Activated CD4-positive, alpha-beta T cell treated with anti-CD3 and anti-CD28 coated beads, Interleukin-2, amount 50 U/mL, for 24 hours (primary cell): ENCODE measurements at places on chromosomes 5 and 9.

DNA sequence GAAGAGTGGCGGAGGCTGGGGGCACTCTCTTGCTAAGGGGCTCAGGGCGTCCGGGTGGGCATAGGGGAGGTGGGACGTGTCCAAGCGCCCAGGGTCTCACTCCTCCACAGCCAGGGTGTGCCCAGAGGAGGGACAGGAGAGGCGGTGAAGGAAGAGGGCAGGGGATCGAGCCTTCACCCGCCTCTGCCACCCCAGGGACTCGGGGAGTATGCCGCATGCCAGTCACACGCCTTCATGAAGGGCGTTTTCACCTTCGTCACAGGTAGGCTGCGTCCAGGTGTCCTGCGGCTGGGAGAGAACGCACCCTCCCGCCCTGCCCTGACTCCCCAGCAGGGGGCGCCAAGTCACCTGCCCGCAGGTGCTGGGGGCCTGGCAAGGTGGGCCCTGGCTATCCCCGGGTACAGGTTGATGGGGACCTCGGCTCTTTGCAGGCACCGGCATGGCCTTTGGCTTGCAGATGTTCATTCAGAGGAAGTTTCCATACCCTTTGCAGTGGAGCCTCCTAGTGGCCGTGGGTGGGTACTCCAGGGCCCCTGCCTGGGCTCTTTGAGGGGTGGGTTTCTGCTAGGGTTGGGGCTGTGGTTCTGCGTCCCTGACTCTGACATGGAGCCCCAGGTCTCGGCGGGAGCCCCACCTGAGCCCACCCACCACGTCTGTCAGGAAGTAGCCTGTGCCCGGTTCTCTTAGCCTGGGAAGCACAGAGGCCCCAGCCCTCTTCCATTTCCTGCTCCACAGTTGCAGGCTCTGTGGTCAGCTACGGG is 552 bp downstream of the TMEM141 start:
- peak; percentile 51 for DNase-seq

- DNase-seq = no peak
These were observed 202.7 kb downstream of the ATP10B start for GRCh38 chr5:160649304-160649703.

GRCh38 chr9:23695572-23695971 is 130.5 kb downstream of the ELAVL2 start:
- DNase-seq = no peak

DNA sequence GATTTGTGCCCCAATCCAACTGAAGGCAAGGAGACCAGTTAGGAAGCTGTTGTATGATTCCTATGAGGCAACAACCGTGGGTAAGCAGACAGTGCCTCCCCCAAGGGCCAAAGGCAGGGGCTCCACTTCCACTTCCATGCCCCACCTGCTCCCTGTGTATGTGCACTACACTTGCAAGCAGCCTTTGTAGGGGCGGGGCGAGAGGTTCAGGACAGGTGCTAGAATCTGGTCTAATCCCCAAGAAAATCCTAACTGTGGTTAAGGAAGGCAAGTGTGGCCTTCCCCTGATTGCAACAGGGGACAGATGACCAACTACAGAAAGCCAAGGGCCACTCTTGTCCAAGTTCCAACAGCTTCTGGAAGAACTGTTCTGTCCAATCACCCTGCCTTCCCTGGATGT is 41.7 kb downstream of the B4GALT1 start:
- DNase-seq = no peak

GRCh38 chr5:3218916-3219650 is 376.5 kb upstream of the IRX1 start:
- no peak for DNase-seq

GRCh38 chr9:27633764-27634163 is 60.5 kb upstream of the C9orf72 start:
- no peak for DNase-seq

DNA sequence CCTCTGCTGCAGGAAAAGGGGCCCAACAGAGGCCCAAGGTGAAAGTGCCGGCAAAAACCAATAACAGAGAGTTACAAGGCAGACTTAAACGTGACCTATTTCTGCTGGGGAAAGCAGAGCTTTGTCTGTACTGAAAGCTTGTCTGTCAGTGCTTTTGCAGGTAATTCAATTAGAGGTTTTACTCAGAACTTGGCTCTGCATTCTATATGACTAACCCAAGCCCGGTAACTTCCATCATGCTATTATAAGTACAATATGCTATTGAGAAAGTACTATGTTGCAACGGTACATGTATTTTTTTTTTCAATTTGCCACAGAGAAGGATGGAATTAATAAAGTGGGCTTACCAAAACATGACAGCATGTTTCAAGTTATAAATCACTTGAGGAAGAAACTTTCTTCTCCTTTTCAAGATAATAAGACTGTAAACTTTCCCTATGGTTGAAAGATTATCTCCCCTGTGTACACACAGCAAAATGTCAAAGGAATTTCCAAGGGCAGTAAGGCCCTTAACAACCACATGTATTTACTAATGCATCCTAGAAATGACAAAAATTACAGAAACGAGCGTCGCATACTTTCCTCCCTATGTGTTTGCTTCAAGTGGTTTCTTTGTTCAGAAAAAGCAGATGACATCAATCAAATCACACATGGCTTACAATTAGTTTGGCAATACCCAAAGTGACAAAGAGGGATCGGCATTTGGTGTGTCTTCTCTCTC is 282.4 kb downstream of the EFNA5 start:
- DNase-seq = no peak

GRCh38 chr5:176621661-176622079 is 8.7 kb downstream of the SNCB start:
- DNase-seq = no peak

GRCh38 chr9:75903785-75904360 is 13.4 kb downstream of the PCSK5 start:
- DNase-seq = no peak

- no peak for DNase-seq
These were observed 564.7 kb downstream of the PDE4D start for GRCh38 chr5:59328709-59329296.

GRCh38 chr9:20219437-20219836 is 402.9 kb downstream of the MLLT3 start:
- DNase-seq = no peak

GRCh38 chr5:12013351-12013750 is 109.1 kb upstream of the CTNND2 start:
- DNase-seq = no peak

- no peak for DNase-seq
These were observed 216.9 kb upstream of the ZNF608 start for GRCh38 chr5:124963236-124963919.

DNA sequence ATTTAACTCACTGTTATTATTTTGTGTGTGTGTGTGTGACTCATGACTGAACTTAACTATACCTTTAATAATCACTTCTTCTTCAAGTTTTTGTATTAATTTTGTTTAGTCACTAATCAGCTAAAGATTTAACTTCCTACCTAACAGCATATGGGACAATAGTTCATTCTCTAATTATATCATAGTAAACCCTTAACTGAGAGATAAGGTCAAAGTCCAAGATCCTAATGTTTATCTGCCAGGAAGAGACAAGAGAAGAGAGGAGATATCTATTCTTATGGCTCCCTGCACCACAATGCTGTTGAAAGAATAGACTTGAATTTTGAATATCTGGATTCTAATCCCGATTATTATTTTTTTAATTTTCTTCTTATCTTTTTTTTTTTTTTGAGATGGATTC is 28.1 kb downstream of the FREM1 start:
- no peak for DNase-seq

GRCh38 chr5:33242277-33242676 is 198.5 kb upstream of the TARS1 start:
- DNase-seq = no peak

- DNase-seq = no peak
These were observed 12.7 kb upstream of the PRELID2 start for GRCh38 chr5:145847499-145848497.

GRCh38 chr9:89885156-89885555 is 280.3 kb downstream of the GADD45G start:
- DNase-seq = no peak

DNA sequence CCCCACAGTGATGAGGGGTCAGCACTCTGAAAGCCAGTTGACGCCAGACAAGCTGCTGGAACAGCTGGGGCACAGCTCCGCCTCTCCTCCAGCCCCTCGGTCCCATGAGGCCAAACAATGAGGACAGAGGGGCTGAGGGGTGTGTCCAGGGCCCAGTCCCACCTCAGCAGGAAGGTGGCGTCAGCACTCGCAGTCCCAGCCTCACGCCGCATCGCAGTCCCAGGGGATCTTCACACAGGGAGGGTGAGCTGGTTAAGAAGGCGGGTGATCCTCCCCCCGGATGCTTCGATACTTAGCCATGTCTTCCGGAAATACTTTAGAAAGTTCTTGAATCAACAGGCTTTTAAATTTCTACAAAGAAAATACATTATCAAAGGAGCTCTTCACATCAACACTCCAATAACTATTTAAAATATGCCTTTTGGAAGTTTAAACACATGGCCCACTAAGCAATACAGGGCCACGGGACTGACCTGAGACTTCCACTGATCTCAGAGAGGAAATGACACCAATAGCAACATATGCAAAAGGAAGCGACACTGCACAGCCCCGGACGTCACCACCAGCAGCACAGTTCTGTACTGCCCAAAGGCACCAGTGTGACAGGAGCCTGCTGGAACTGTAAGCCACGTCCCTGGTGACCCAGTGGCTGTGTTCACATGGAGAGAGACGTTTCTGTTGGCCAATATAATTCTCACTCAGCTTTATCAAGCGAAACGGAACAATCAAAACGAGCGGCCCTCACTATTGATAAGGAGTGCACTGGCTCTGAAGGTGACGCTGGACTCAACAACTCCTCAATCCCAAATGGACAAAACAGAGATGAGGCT is 5.9 kb downstream of the MED10 start:
- DNase-seq = no peak

GRCh38 chr5:33227746-33228145 is 213.0 kb upstream of the TARS1 start:
- DNase-seq = no peak

- no peak for DNase-seq
These were observed 10.2 kb downstream of the NCS1 start for GRCh38 chr9:130182381-130182909.

DNA sequence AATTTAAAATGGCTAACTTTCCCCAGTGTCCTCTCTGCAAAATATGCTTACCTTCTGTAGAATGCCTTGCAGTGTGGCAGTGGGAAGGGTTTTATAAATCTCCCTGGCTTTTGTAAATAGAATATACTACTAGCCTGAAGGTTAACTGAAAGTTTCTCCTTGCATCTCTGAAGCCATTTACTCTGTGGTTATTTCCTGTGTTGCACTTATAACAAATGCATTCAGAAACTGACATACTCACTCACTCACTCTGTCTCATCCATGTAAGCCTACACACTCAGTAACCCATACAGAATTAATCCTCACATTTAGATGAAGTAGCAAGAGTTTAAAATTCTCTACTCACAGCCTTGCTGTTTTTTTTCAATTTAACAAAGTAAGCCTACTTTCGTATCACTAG is 87.1 kb upstream of the SH3GL2 start:
- DNase-seq = no peak

GRCh38 chr5:117299936-117300328 is 725.3 kb upstream of the SEMA6A start:
- DNase-seq = no peak

- DNase-seq = no peak
These were observed 250.8 kb upstream of the EDIL3 start for GRCh38 chr5:84635235-84636055.

- no peak for DNase-seq
These were observed 222.9 kb upstream of the EFNA5 start for GRCh38 chr5:107893642-107894041.

GRCh38 chr5:112159435-112159834 is 259.6 kb downstream of the EPB41L4A start:
- no peak for DNase-seq

- DNase-seq = no peak
These were observed 220.6 kb upstream of the EDIL3 start for GRCh38 chr5:84605241-84605640.

GRCh38 chr5:62576570-62577170 is 1.9 kb upstream of the LRRC70 start:
- DNase-seq = no peak

- no peak for DNase-seq
These were observed 45.7 kb downstream of the PLAC8L1 start for GRCh38 chr5:146059460-146060220.

DNA sequence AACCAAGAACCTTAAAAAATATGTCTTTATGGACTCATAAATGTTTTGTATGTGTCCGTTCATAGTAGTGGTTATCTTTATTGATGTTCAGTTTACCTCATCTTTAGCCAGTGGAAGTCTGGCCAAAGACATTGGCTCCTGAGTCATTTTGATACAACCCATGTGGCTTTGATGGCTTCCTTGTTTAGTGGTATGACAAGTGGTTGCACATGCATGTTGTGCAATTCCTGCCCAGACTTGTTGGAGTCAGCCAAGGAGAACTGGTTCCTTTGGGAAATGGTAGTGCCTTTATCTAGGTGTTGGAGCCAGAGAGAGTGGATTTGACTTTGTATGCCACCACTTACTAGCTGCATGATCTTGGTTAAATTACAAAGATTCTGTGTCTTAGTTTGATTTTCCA is 94.3 kb downstream of the RPS23 start:
- no peak for DNase-seq

DNA sequence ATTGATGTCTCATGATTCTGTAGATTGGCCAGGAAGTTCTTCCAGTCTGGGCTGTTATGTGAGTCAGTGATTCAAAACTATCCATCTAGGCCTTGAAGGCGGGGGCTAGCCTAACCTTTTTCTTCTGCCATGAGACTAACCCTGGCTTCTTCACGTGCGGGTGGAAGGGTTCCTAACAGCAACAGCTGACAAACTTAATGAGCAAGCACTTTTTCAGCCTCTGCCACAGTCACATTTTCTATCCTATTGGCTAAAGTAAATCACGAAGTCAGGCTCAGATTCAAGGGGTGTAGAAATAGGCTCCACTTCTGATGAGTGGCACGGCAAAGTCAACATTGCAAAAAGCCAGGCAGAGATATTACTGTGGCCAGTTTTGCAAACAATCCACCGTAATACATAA is 68.4 kb downstream of the STK32A start:
- DNase-seq = no peak

DNA sequence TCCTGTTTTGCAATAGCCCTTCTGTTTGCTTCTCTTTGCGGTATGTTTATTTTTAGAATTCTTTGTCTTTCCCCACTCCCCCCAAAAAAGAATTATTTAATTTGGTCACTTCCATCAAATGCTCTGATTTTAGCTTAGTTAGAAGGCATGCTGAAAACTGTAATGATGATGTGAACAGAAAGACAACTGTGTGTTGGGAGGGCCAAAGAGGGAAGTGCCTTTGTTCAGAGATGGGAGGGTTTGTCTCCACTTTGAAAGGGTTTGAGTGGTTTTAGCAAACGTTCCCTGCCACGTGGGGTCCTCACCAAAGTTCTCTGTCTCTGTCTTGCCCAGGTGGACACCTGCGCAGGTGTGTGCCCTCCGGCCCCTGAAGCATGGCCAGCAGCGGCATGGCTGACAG is 41.9 kb downstream of the SYK start:
- no peak for DNase-seq
